ENCODE measurements at places on chromosomes 13 and 19.

GRCh38 chr13:110322126-110322827, 15.2 kb downstream of the COL4A2 start:
- no peak for DNase-seq

- no peak for DNase-seq
Measured at GRCh38 chr13:100362781-100363180, 225.8 kb downstream of the GGACT start.

- DNase-seq, result no peak
Measured at GRCh38 chr13:42597505-42597904, 23.6 kb downstream of the TNFSF11 start.

- no peak for DNase-seq
Measured at GRCh38 chr19:53580871-53581835, 43.2 kb downstream of the ZNF331 start.

GRCh38 chr19:45161738-45162607, 1.2 kb upstream of the NKPD1 start:
- no peak for DNase-seq

GRCh38 chr13:111115965-111116521, 933 bp downstream of the ARHGEF7 start:
- DNase-seq, result no peak

Measured in stimulated activated CD4-positive, alpha-beta T cell treated with anti-CD3 and anti-CD28 coated beads, Interleukin-1b, Interleukin-23, amount 100 ng/mL, for 48 hours (primary cell).